ENCODE measurements at places on chromosomes 13 and 19.

DNA sequence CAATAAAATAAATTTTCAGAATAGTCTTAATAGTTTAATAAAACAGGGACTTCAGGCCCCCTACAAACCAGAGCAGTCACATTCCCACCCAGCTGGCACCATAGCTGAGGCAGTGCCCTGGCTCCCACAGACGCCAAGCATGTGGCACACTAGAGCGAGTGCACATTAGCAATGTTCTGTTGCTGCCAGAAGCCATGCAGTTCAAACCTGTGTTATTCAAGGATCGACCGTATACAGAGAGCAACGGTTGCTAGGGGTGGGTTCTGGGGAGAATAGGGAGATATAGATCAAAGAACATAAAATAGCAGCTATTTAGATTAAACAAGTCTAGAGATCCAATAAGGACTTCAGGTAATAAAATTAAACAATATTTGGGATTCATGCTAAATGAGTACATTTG lies 419.3 kb upstream of the KLHL1 start:
- no peak for DNase-seq

DNA sequence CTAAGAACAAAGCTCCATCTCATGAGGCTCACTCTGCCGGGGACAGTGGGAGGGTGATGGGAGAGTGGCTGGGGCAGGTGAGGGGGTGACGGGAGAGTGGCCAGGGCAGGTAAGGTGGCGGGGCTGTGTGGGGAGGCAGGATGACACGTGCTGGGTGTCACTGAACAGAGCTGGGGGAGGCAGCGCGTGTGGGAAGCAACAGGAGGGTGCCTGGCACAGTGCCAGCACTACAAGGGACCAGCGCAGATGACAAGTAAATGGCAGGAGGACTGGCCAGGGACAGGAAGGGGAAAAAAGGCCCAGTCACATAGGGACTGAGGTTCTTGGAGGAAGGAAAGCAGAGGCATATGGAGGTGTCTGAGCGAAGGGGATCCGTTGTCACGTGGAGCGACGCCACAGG lies 129.9 kb downstream of the RNF17 start:
- DNase-seq, result no peak

- peak; percentile 92 for DNase-seq
Observed at GRCh38 chr13:37295071-37295470, 189.6 kb upstream of the CSNK1A1L start.

DNA sequence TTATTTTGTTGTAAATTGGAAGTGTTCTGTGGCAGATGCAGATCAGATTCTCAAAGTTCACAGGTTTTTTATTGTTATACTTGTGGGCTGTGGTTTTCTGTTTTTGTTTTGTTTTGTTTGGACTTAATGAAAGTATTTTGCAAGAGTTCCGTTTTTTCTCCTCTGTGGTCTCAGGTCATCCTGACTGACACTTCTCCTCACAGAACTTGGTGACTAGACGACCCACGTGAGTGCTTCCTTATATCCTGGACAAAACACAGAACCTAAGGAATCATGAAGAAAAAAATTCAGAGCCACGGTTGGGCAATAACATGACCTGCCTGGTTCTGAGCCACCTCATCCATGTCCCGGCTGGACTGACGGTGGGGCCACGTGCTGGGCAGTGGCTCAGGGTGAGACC lies 2.5 kb upstream of the RFPL4AL1 start:
- no peak for DNase-seq

DNA sequence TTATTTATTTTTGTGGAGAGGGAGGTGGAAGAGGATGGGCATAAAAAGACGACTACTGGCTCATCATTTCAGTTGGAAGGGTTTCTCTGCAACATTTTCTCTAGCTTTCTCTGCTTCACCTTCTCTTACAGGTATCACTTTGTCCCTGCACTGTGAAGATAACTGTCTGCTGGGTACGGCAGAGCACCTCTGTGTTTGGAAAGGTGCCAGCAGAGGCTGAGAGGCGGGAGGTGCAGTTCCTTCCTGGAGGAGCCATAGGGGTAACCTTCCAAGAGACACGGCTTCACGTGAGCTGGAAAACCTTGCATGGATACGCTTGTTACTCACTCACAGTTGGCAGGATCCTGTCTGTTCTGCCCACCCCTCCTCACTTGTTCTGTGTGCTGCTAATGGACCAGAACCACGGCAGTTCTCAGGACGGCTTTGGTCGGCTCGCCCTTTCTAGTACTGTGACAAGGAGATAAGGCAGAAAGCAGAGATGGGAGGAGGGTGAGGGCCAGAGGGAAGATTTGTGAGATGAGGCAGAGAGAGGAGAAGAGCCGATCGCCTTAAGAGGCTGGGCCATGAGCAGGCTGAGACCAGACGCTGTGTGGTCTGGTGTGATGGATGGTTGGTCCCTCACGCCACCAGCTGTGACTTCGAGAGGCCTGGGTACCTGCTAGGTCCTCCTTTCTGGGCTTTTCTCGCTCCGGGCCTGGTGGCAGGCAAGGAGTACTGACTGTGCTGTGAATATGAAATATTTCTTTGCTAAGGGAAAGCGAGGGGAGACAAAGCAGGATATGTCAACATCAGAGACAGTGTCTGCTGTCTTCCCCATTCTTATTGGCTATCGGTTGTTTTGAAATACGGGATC lies 66.8 kb downstream of the MRPL57 start:
- DNase-seq, result no peak

- DNase-seq, result no peak
Observed at GRCh38 chr13:28527629-28528028, 32.7 kb upstream of the FLT1 start.

- no peak for DNase-seq
Observed at GRCh38 chr13:105213512-105213911, 1322.0 kb downstream of the EFNB2 start.
